ENCODE measurements at places on chromosomes 3 and 15. TPM values are rescaled to one million over a fixed set of nuclear protein-coding genes. Genes with fewer than 3 reads are reported as not detected.

The DPPA2 gene
- not detected for polyA plus RNA-seq

GRCh38 chr3:149227591-149228268 is 6.1 kb upstream of the CP start:
- no peak for DNase-seq

The REC114 gene
- polyA plus RNA-seq = not detected

GRCh38 chr3:133117342-133117741 is 79.2 kb downstream of the TMEM108 start:
- DNase-seq = no peak

- no peak for DNase-seq
These were observed 730.2 kb downstream of the TUSC7 start for GRCh38 chr3:117439812-117440211.

DNA sequence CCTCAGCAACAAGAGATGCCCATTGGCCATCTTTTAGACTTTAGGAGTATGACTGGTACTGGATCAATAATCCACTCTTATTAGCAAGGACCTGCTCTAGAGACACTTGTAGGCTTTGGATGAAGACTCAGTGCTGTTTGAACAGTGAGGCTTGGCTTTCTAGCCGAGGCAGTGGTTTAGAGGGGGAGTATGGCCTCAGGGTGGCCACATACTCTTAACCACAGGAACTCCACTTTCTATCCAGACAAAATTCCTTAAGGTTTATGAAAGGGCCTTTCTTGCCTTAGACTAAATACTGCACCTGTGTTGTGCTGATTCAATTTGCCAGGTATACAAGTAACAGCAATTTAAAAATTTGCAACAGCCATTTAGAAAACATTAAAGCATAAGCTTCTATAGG is 1046.3 kb downstream of the DIPK2A start:
- DNase-seq = peak; percentile 46

The GOLGA6D gene
- not detected for polyA plus RNA-seq

The TP63 gene
- polyA plus RNA-seq = 225 TPM

GRCh38 chr3:117480972-117481371 is 771.4 kb downstream of the TUSC7 start:
- no peak for DNase-seq

GRCh38 chr3:192570821-192571791 is 156.2 kb downstream of the FGF12 start:
- DNase-seq = no peak

The IL17RB gene
- 0.08 TPM for polyA plus RNA-seq

GRCh38 chr3:102225407-102226132 is 209.2 kb upstream of the ZPLD1 start:
- peak; percentile 42 for DNase-seq

The MED12L gene
- 0.36 TPM for polyA plus RNA-seq

DNA sequence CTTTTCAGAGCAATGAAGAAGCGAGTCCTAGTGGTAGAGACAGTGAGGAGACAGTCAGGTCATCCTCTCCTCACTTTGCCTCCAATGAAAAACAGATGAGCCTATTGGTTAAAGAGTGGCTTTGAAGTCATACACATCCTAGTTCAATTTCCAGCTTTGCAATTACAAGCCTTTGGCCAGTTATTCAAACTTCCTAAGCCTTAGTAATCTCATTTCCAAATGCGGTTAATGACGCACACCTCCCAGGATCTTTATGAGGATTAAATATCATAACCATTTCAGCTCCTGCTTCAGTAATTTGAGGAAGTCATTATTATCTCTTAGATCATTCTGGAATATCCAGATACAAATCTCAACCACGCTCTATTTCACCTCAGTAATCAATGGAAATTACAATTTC is 10.0 kb upstream of the ST6GAL1 start:
- no peak for DNase-seq

The AGTR1 gene
- not detected for polyA plus RNA-seq

DNA sequence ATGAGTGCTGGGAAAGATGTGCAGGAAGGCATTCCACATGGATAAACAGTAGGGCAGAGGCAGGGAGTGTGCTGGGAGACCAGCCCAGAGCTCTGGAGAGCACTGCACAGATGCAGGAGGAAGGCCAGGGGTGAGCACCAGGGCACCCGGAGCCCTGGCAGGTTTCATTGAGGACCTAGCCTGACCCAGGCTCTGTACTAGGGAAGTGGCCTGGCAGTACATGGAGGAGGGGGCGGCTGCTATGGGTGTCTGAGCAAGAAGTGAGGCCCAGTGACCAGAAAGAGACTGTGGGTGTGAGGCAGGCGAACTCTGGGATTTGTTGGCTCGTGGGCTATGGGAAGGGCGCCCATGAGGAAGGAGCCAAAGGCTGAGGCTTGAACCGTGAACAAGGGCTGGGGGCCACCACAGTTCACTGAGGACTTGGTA is 139.1 kb downstream of the DNAJB8 start:
- no peak for DNase-seq
